AG04450 (cell line): ENCODE measurements at places on chromosomes 12 and 14. TPM values are rescaled to one million over a fixed set of nuclear protein-coding genes. Genes with fewer than 3 reads are reported as not detected.

KRT1 gene
- not detected in 2 replicates for polyA plus RNA-seq

DNA sequence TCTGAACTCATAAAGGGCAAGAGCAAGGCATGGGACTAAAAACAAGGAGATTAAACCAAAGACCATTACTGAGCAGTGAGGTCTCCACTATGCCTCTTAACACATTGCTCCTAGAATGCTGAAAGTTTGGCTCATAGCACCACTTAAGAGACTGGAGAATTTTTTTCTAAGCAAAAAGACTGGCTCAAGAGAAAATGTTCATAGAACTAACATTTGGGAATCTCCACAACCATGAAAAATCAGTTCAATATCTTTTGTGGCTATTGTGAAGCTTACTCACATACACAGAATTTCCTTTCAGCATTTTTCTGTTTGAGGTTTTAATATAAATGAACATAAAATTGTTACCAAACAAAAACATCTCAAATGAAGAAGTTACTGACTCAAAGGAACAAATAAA is 255.8 kb downstream of the CCDC91 start:
- no peak for DNase-seq

DNA sequence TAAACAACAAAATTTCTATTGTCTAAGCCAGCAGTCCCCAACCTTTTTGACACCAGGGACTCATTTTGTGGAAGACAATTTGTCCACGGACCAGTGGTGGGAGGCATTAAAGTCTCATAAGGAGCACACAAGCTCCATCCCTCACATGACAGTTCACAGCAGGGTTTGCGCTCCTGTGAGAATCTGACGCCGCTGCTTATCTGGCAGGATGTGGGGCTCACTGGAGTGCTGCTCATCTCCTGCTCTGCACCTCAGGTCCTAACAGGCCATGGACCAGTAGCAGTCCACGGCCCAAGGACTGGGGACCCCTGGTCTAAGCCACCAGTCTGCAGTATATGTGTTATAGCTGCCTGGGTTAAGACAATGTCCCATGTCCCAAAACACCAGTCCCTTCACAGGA is 27.2 kb downstream of the VCPKMT start:
- DNase-seq, result no peak

- DNase-seq, result no peak
Measured at GRCh38 chr14:48023881-48024280, 348.5 kb upstream of the MDGA2 start.

DNA sequence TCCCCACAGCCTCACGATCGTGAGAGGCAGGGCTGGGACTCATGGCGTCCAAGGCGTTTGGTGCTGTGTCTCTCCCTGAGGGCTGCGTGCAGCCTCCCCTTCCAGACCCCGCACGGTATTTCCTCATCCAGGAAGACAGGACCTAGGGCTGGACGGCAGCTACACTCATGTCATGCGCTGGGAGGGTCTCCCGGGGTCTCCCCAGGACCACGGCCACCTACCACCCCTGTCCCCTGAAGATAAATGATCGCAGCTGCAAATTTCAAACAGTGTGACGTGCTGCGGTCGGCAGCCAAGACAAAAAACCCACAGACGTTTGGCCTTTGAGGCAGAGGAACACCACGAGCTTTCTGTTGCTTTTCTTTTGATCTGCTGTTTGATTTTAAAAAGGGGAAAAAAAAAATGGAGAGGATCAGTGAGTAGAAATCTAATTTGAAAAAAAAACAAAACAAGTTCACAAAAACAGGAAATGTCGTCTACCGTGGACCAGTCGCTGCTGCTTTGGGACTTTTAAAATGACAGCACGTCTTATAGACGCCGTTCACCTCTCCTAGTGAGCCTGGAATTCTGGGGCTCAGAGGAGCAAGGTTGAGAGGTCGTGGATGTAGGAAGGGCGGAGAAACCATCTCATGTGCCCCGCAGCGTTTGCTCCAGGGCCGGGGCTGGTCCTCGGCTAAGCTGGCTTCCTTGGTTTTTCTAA is 237.6 kb downstream of the SLC41A2 start:
- peak; percentile 13 for DNase-seq
